Ammon's horn (tissue), 1 donor: ENCODE measurements at places on chromosomes 2 and 18.

GRCh38 chr2:79770926-79771325, 258.1 kb downstream of the CTNNA2 start:
- DNase-seq: no peak

DNA sequence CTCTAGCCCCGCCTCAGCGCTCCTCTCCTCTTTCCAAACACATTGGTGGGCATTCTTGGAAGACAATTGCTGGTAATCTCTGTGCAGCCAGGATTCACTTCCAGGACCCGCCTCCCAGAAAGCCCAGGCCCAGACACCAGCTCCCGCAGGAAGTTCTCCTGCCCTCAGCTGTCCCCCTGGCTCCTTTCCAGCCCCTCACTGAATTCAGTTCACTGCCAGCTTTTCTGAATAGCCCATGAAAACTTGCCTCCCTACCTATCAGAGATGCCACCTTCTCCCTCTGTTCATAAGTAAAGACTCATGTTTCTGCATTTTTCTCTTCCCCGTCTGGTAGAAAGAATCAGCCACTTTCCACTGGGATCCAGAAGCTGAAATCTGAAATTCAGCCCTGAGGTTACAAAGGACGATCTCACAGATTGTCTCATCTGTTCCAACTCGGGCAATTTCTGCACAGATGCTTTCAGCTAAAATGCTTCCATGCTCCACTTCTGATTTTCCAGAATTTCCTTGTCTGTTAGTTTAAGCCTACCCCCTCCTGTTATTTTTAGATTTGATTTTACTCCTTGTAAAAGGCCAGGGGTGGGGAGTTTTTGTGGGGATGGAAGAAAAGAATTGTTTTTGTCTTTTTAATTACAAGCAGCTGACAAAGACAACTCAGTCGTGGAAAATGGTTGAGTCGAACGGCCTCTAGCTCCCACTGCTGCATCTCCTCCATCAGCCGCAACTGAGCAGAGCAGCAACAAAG, 98.1 kb downstream of the SP3 start:
- DNase-seq: no peak

DNA sequence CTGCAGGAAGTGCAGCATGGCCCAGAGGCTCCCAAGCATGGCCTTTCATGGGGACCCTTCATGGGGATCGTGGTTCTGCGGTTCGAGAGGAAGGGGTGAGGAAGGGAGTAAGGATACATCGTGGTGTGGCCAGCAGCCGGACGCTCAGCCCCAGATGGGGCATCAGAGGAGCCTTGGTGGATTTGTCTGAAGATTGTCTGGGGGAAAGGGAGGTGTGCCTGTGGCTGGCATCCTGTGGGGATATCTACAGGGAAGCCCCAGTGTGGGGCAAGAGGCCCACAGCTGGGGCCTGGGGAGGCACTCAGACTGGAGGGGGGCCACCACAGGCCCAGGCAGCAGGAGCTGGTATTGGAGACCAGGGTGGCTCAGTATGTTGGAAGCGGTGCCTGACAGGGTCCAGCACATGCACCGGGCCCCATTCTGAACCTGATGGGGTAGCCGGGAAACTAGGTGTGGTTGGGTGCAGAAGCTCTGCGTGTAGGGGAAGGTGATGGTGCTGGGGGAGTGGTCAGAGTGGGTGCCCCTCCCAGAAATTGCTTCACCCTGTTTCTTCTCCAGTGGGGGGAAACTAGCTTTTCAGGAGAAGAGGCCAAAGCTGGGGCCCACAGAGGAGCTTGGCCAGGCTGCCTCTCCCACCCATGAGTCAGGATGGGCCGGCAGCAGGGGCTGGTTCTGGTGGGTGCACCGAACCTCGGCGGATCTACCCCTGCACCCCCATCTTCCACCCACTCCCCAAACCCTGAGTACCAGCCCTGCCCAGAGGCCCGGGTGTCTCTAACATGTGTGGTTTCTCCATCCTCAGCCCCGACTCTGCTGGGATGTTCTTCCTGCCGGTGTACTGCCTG, 274.4 kb upstream of the HDAC4 start:
- DNase-seq: no peak

- no peak for DNase-seq
Measured at GRCh38 chr2:24887307-24887874, 32.6 kb downstream of the ADCY3 start.

DNA sequence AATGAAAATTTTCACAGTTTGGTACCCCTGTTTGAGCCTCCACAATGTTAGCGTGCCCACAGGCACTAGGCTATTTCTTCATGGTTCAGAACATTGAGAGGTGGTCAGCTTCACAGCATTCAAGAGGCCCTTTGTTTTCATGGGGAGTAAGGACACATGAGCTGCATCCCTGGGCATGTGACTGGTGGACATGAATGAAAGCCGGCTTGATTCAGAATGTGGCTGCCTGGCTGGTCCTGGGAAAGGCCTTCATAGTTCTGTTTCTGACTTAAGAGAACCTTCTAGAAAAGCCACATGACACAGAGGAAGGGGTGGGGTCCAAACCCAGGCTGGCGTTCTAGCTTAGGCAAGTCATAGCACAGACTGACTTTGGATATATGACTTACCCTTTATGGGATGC, 420.6 kb downstream of the CMPK2 start:
- DNase-seq: no peak

DNA sequence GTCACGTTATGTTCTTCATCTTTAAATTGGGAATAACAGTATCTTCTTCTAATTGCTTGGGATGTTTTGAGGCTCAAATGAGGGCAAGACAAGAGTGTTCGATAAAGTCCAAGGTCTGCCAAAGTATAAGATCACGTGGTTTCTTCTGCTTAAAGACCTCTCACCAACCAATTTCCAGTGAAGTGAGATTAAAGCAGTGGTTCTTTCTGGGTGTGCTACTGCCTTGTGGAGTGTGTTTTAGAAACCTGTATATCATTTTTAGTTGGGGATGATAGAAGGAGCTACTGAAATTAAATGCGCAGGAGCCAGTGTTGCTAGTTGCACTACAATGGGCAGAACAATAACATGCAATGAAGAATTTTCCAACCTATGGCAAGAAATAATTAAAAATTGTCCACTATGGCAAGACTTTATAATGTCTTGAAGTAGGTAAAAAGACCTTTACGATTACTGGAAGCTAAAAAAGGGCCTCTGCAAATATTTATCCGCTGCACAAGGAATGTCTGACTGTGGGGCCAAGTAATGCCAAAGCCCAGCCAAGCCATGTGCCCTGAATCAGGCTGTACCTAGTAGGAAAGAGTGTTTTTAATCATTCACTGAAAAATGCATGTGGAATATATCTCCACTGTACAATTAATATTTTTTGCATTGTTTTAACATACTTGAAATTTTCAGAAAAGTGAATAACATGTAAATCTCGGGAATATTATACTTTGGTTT, 244.5 kb upstream of the REG3G start:
- no peak for DNase-seq

DNA sequence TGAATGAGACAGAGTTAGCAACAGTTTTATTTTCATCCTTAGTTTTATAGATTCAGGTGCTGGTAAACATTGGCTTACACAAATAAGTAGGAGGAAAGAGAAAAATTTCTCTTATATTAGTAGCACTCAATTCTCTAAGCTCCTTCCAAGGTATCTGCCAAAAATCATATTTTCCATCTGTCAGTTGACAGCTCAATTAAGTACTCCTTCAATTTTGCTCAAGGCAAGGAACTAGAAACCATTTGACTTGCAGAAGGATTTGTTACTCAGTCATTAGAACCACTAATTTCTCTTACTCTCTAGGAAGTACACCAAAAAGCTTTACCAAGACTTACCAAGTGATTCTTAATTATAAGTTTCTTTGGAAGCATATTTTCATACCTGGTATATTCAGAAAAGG, 101.4 kb upstream of the ATP8B1 start:
- no peak for DNase-seq

DNA sequence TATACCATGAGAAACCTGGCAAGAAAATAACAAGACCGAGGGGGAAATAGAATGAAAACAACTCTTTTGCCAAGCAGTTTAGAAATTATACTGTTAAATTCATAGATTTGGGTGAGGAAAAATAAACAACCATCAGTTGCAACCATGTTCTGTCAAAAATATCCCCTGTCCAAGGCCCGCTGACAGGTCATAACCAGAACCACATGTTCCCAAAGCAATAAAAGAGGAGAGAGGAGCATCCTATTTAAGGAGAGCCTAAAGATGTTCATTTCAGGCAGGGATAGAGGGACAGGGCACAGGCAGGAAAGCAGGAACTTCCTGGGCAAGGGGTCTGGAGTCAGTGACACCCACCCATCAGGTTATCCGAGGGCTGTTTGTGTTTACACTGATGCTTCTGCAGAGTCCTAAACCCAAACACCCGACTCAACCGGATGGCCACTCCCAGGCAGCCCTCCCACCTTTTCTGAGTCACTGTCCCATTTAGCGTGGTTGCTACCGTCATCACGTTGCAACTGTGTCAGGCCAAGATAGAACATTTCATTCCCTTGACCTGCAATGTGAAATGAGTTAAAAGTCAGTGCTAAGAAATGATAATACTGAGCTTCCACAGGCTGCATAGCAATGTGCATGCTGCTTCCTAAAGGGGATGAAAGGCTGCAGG, 468.3 kb upstream of the RAB12 start:
- no peak for DNase-seq

GRCh38 chr18:79637181-79637920, 42.3 kb upstream of the CTDP1 start:
- no peak for DNase-seq

- no peak for DNase-seq
Measured at GRCh38 chr2:52500561-52500960, 1267.0 kb upstream of the CHAC2 start.

GRCh38 chr2:240134466-240134865, 1.6 kb downstream of the COPS9 start:
- no peak for DNase-seq

DNA sequence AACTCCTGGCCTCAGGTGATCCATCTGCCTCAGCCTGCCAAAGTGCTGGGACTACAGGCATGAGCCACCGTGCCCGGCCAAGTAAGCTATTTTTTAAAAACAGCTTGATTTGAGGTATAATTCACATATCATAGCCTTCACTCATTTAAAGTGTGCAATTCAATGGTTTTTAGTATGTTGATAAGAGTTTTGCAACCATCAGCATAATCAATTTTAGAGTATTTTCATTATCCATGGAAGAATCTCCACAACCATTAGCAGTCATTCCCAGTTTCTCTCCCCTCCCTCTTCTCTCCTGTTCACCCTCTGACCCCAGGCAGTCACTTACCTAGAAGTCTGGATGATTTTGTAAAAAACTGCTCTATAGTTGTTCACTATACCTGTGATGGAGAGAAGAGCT, 4.7 kb upstream of the LYG2 start:
- DNase-seq: no peak

DNA sequence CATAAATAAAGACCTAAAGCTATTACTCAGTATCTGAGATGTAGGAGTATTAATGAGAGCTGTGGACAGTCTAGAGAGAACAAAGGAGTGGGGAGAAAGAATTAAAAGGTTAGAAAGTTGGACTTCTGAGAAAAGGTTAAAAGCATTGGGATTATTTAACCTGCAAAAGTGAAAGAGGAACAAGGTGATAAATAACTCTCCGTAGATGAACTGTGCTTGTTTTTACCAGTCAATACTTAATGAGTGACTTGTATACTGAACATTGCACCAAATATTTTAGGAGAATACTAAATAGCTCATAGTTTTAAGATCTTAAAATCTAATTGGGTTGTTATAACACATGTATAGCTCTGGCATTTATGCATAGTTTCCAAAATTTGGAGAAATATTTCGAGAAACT, 137.5 kb downstream of the GPD2 start:
- no peak for DNase-seq

DNA sequence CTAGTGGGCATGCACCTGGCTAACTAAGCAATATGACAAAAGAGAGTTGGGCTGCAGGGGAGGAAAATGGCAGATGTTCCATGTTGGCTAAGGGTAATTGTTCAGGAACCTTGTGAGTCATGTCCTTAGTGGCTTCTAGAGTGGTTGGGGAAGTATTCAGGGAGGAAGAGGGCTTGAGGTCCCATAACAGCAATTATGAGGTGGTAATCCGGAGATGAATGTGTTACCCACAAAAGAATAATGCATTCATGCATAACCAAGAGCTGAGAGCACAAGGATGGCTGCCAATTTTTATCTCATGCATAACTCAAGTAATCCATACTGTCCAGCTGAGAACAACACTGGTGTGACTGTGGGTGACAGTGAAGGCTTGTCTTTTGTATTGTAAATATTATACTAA, 42.9 kb downstream of the TMEFF2 start:
- DNase-seq: no peak

DNA sequence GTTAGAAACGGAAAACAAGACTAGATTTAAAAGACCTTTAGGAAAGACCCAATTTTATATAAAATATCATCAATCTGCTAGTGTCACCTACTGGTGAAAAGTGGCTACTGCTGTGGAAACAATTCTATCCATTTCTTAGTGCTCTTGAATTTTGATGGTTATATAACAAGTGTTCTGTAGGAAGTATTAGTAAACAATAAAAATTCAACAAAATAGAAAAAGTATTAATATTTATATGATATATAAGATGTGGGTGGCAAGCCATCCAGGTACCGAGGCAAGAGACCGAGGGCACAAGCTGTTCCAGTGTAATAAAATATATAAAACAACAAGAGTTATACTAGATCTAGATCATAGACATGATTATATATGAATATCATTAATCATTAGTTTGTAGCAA, 6.2 kb upstream of the TMEM87B start:
- peak; percentile 68 for DNase-seq

GRCh38 chr2:238448031-238448955, 21.6 kb downstream of the ASB1 start:
- no peak for DNase-seq

GRCh38 chr18:76882146-76882545, 59.8 kb downstream of the ZNF236 start:
- DNase-seq: no peak

- DNase-seq: no peak
Measured at GRCh38 chr18:2967357-2967756, 45.6 kb downstream of the LPIN2 start.

DNA sequence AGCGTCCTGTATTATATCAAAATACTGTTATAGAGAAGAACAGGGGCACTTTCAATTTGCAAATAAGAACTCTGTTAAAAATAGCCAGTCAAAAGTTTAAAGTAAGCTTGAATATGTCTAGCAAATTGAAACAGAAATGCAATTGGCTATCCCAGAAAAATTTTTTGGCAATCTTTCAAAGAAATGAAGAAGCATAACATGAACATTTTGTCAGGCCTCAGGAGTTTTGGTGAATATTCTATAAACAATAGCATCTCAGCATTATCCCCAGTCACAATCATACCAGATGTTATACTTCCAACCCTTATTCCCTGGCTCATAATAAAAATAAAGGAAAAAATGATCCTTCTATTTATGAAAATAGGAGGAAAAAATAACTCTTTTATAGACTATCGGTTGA, 252.4 kb downstream of the GRB14 start:
- no peak for DNase-seq
